ENCODE measurements at places on chromosomes 3 and 15.

- no peak for DNase-seq
Observed at GRCh38 chr15:91896341-91897055, 43.0 kb downstream of the SLCO3A1 start.

DNA sequence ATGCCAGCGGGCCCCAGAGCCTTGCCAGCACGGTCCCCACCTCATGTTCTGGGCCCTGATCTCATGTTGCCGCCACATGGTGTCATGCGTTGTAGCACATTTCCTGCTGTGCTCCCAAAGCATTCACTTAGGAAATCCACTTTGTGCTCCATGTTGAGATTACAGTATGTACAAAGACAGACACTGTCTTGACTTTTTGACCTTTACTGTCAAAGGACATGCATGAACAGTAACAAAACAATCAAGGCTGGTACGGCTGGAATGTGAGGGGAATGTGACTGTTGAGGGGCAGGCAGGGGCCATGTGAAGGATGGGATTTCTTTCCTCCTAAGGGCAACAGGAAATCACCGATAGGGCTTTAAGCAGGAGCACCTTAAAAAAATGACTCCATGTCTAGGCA is 53.3 kb upstream of the RPL32 start:
- no peak for DNase-seq

GRCh38 chr3:42892169-42892568 is 13.8 kb upstream of the ZNF662 start:
- DNase-seq, result no peak

DNA sequence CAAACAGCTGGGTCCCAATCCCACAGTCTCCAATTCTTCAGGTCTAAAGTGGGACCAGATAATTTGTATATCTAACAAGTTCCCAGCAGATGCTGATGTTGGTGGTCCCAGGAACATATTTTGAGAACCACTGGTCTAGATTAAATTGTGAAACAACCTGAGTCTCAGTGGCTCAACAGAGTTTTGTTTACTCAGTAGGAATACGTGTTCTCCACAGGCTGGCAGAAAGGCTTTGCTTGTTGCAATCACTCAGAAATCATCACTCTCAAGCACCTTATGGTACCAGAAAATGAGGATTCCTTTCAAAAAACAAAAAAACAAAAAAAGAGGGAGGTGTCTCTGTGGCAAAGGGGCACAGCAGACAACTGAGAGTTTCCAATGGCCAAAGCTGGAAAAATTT is 118.0 kb downstream of the TNIK start:
- no peak for DNase-seq

DNA sequence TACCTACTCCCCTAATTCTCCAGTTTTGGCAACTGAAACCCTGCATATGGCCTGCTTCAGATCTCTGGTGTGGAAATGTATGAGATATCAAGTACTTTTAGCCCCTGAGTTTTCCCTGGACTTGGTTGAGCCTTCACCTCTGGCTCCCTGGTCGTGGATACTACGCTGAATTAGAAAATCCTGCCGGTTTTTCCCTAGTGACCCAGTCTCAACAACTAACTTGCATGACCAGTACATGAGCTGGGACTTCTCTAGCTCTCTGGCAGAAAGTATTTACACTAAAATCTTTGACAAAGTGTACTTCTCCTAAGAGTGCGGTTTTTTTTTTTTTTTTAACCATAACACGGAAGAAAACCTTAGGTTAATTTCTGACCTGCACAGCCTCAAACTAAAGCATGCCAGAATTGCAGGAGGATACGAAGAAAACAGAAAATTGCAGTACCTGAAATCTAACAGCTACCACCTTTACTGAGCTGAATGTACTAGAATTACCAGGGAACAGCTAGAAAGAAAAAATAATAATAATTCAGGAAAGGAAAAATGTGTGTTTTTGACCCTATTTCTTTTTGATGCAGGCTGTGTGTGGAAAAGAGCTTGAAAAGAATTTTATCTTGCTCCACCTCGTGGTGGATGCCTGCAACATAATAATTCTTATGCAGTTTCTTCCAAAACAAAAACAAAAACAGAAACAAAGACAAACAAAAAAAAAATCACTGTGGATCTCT is 165.6 kb downstream of the GMNC start:
- DNase-seq, result no peak

- no peak for DNase-seq
Observed at GRCh38 chr3:186665625-186666188, at the start of gene HRG. Gene HRG, plus strand, starts transcription at chr3:186666014. Its CDS starts 18 bp downstream, at chr3:186666032.

DNA sequence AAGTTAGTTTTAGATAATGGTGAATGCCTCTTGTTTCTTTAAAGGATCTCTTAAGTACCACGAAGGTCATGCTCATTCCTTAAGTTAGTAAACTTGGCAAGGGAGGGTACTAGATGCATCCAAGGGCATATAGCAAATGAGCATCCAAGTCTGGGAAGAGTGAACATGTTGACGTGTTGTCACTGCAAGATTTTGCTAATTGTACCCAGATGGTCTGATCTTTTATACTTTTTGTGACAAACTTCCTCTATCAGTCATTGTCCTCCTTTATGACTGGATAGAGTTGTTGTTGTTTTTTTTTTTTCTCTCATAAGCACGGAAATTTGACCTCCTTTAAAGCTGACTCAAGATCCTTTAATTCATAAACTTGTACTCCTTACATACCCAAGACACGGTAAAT is 121.3 kb downstream of the CHST2 start:
- no peak for DNase-seq

DNA sequence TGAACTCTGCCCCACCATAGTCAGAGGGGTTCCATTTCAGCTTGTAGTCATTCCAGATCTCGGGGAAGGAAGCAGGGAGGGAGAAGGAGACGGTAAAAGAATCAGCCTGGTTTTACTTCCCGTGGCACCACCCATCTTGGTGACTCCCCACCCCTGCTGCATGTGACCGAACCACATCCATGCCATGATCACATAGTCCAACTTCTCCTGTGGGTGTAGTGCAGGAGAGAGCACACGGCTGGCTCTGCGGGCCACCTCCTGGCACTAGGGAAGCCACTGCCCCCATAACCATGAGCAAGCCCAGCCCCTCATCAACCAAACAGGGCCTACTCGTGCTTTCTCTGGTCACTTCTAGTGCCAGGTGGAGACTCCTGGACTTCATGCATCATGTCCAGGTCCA is 3.7 kb downstream of the CHRNA3 start:
- no peak for DNase-seq

GRCh38 chr15:31172606-31173005 is 71.1 kb upstream of the TRPM1 start:
- no peak for DNase-seq

DNA sequence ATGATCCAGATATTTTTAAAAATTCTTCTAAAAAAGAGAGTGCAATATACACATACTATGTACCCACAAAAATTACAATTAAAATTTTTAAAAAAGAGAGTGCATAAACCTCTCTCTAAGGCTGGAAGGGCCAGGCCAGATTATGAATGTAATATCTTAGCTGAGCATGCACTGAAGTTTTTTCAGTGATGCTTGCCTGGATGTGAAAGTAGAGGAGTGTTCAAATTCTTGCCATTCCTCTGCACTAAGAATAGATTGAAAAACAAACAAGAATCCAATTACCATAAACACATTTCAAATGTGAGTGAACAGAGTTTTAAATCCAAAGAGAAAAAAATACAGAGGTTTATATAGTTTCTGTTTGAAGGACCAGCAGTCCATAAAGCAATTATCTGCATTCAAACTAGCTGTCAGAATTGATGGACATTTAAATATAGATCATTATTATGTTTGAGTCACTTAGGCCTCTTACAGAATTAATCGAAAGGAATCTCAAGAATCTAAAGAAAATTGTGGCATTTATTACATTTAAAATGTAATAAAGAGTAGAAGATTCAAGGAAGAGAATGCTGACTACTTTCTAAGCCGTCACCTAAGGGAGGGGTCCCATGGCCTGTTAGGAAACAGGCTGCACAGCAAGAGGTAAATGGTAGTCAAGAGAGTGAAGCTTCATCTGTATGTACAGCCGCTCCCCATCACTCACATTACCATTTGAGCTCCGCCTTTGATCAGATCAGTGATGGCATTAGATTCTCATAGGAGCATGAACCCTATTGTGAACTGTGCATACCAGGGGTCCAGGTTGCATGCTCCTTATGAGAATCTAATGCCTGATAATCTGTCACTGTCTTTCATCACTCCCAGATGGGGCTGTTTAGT is 159.3 kb upstream of the MDFIC2 start:
- DNase-seq, result no peak

DNA sequence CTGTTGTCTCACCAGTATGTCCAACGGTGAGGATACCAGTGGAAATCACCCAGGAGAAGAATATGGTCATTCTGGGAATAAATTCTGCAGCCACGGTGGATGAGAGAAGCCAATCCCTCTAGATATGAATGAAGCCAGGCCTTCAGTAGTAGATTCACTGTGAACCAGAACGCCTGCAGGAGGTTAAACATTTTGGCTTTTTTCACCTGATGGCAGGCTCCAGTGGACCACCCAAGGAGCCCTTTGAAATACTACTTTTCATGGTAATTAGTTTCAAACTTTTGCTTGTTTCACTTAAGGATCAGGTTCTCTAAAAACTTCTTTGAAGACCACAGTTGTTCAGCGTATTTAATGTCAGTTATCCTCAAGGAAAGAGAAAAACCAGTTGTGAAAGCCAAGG is 353.4 kb downstream of the RORA start:
- DNase-seq, result no peak

DNA sequence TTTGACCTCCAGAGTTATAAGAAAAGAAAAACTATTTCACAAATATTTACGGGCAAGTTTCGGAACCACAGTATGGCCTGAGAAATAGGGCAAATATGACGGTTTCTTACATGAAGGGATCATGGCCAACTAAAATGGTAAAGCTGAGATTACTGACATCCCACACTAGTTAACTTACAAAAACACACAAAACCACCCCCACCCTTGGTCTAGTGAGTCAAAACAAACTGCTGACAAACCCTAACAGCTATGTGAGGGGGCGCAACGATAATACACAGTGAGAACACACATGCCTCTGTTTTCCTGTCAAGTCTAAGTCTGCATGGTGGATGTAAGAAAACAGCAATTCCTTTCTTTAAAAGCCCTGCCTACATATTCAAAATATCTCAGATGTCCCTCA is 32.3 kb downstream of the CBLB start:
- no peak for DNase-seq

DNA sequence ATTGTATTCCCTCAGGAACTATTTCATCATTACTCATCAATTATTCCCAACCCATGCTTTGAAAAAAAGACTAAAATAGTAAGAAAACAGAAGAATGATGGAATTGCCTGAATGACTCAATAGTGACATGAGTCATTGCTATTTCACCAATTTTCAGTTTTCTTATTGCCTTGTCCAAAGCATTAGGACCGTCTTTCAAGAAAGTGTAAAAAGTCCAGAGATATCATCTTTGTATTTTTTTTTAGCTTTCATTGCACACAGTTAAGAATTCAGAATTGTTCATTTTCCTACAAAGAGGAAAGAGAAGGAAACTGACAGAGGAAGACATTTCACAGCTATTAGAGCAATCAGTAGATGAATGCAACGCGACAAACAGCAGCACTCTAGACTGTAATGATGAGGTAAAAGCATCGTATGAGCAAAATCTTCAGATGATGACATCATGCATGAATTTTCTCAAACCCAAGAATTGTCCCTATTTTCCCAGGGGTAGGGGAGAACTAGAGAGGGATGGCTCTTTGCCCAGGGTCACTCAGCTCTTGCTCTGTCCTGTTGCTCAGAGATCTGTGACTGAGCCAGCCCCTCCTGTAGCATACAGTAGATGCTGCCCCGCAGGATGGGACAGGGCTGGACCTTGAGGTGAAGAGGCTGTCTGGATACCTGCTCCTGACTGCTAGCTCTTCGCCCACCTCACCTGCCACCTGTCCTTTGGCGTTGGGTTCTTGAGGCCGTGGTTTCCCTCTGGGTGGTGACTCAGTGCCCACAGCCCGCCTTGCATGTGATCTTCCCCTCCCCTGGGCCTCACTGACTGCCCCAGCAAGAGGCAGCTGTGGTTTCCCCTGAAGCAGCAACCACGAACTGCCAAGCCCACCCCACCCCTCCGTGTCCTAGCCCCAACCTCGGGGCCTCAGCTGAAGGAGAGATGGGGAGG is 84.8 kb downstream of the PPCDC start:
- DNase-seq, result no peak

DNA sequence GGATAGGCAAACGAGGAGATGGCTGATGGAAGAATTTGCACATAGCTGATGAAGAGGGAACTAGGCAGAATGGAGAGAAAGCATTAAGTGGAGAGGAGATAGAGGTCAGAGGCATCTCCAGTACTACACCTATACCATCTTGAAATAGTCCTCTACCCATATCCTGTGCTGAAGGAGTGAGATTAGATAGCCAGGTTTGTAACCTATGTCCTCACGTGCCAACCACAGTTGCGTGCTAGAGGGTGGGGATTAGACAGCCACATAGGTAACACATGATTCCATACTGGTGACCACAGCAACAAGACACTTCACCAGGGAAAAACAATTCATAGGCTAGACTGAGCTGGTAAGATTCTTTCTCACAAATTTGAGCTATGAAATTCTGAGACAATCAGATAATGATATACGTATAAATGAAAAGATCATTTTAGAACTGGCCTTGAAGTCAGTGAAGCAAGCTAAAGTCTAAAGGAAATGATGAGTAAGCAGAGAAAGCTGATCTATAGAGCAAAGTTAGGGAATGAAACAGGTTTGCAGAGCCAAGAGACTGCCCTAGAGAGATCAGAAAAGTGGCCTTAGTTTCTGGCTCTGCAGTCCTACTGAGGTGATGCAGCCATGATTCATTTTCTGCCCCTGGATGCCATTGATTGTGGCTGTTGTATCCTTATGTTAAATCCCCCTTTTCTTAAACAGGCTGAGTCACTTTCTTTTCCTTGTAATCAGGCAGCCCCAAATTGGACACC is 17.7 kb downstream of the MYNN start:
- no peak for DNase-seq

DNA sequence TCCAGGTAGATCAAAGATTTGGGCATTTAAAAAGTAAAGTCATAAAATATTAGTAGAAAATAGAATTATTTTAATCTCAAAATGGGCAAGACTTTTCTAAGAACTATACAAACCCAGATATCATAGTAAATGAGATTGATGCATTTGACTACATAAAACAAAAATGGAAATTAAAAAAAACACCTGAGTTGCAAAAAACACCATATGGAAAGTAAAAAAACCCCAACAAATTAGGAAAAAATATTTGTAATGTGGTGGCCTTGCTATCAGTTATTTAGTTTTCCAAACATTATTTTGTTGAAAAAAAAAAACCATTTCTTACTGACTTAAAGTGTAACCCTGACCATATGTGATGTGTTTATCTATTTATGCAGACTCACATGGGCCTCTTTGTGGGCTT is 97.2 kb downstream of the PDCD6IP start:
- DNase-seq, result no peak

- no peak for DNase-seq
Observed at GRCh38 chr3:30623351-30623750, 16.9 kb downstream of the TGFBR2 start.

GRCh38 chr15:59616379-59616778 is 4.8 kb downstream of the GCNT3 start:
- no peak for DNase-seq

- no peak for DNase-seq
Observed at GRCh38 chr3:139729300-139729699, 51.5 kb upstream of the NMNAT3 start.

DNA sequence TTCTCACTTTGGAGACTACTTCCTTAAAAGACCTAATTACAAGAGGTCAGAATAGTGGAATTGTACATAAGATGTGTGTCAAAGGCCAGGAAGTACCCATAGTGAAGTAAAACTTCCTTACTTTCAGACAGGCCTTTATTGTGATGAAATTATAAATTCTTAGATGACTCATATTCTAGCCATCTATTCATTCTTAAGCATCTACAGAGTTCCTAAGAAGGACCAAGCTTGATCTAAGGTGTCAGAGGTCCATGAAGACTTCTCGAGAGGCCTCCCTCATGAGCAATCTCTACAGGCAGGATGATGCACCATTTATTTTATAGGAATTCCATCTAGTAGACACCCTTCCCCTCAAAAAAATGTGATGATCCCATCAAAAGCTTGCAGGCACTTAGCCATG is 493.3 kb downstream of the MAGI1 start:
- no peak for DNase-seq
